D721Med (cell line): ENCODE measurements at places on chromosomes 4 and X.

- no peak for DNase-seq
Measured at GRCh38 chr4:98522636-98523395, 135.6 kb downstream of the TSPAN5 start.

DNA sequence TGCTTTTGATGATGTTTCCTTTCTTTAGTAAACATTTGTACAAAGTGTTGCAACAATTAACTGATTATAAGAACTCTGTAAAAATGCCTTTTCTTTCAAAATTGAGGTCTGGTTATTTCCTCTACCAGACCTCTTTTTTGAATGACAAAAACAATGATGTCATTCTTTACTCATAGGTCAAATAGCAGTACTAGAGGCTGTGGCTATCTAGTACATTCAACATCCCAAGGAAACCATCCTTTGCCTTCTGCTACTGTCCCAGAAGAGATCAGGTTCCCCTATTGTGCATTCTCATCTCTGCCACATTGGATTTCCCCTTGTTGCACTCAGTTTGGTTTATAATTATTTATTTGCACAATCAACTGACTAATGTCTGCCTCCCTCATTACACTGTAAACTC is 19.1 kb upstream of the MAD2L1 start:
- no peak for DNase-seq

DNA sequence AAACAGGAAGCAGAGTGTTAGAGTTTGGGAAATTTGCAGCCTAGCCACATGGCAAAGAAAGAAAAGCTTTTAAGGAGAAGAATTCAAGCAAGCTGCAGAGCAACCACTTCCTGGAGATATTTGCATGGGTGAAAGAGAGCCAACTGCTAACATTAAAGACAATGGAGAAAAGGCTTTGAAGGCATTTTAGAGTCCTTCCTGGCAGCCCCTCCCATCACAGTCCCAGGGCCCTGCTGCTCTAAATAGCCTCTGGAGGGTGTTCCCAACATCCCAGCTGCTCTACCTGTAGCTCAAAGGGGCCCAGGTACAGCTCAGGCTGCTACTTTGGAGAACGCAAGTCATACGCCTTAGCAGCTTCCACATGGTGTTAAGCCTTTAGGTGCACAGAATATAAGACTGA is 235.9 kb upstream of the FMR1 start:
- DNase-seq = no peak

DNA sequence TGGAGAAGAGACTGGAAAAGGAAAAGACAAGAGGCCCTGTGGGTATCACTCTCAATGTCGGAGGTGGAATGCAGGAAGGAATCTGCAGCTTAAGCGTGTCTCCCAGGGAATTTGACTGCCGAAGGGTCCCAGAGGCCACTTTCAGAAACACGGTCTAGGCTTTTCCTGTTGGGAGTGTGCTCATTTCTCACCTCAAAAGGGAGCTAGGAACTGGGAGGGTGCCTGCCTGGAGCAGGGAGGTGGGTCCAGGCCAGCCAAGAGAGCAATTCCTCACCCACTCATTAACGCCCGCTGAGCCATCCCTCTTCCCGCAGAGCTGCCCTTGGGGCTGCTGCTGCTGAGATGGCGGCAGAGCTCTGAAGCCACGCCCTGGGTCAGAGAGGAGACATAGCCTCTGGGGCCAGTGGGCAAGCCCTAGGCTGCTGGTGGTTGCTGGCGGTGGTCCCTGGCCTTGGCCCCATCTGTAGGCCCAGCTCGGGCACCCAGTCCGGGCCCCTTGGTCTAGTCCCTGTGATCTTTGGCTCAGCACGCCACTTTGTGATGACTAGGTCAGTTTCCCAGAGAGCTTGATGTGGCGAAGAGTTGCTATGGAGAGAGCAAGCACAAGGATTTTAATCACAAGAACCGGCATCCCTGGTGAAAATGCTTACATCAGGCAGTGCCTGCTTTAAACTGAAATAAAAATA is 4.1 kb downstream of the ZNF185 start:
- no peak for DNase-seq

- DNase-seq = no peak
Measured at GRCh38 chrX:74523870-74524735, 90.3 kb downstream of the RLIM start.

- no peak for DNase-seq
Measured at GRCh38 chr4:143404555-143404954, 67.9 kb downstream of the GAB1 start.

GRCh38 chr4:16959305-16959704 is 60.9 kb upstream of the LDB2 start:
- DNase-seq = no peak

GRCh38 chr4:4446434-4446833 is 59.5 kb downstream of the NSG1 start:
- no peak for DNase-seq

DNA sequence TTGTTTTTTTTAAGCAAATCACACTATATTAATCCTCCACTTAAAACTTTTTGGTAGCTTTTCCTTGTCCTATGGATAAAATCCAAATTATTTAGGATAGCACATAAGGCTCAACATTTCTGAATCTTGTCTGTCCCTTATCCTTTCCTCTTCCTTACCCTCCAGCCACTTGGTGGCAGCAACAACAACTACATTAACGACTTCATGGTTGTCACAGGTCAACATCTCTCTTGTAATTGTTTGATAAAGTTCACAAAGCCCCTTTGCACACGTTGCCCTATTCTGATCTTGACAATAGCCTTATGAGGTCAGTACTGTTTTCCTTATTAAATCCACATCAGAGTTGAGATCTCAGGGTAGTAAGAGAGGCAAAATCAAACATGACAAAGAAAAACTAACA is 269.0 kb upstream of the PABPC4L start:
- DNase-seq = no peak

DNA sequence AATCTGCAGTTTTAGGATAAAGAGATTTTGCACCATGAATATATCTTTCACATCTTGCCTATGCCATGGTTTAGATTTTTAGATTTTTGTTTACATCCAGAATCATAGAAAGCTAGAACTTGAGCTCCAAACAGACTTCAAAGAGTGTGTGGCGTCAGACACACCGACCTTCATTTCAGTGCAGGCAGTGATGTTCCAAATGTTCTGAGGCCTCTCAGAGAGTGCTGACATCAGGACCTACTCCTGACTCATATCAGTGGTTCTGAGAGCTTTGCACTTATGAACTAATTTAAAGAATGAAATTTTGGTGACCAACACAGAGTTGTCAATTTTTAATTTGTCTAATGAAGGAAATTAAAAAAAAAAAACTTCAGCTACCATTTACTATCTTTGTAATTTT is 18.3 kb downstream of the CXCR3 start:
- DNase-seq = no peak

- DNase-seq = no peak
Measured at GRCh38 chrX:25659317-25659716, 478.8 kb upstream of the MAGEB18 start.

GRCh38 chr4:149831656-149832208 is 16.1 kb upstream of the IQCM start:
- DNase-seq = no peak

- DNase-seq = no peak
Measured at GRCh38 chr4:147488556-147488955, 7.7 kb downstream of the EDNRA start.

DNA sequence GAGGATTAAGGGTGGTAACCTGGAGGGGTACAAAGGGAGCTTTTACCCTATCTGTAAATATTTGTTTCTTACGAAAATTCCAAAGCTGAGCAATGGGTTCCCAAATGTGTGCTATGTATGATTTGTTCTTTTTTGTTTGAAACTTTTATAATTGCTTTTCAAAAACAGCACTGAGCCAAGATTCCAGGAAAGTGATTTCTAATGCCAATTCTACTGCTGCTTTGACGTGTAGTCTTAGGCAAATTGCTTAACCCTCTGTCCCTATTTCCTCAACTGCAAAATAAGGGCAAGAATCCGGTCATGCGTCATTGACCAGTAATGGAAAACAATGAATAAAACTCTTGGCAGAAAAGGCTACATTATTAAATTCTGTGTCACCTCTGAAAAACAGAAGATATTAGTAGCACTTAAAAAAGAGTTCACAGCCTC is 454.7 kb downstream of the IL15 start:
- no peak for DNase-seq

DNA sequence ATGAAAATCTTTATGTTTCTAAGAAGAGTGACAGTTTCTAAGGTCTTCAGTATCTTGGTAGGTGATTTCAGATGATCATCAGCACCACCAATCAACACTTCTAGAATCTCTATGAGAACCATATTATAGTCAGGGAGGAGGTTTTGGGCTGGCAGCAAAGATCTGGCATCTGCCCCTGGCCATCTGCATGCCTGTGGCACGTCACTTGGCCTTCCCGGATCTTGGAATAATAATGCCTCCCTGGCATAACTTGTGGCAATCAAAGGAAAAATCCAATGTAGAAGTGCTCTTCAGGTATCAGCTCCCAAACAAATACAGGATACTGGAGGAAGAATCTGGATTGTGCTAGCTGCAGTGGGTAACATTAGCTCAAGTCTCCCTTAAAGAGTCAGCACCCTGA is 57.3 kb downstream of the RASL11B start:
- no peak for DNase-seq

DNA sequence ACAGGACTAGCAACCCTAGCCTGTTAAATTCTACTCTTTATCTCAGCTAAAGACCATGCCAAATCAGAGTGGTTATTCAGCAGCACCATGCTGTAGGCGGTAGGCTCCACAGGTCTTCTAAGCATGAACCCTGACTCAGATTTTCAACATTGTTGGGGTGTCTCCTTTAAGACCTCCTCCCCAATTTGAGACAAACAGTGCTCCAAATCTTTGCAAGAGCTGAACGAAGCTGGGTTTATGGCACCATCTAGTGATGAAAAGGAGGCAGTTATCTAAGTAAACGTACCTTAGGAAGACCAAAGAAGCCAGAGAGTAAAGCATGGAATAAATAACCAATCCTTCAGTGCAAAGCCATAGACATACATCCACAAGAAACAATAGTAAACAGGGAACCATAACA is 334.5 kb upstream of the SLC7A11 start:
- DNase-seq = no peak

- no peak for DNase-seq
Measured at GRCh38 chrX:43646800-43647199, 9.3 kb upstream of the MAOA start.

GRCh38 chrX:33273535-33273934 is 62.2 kb upstream of the DMD start:
- no peak for DNase-seq

DNA sequence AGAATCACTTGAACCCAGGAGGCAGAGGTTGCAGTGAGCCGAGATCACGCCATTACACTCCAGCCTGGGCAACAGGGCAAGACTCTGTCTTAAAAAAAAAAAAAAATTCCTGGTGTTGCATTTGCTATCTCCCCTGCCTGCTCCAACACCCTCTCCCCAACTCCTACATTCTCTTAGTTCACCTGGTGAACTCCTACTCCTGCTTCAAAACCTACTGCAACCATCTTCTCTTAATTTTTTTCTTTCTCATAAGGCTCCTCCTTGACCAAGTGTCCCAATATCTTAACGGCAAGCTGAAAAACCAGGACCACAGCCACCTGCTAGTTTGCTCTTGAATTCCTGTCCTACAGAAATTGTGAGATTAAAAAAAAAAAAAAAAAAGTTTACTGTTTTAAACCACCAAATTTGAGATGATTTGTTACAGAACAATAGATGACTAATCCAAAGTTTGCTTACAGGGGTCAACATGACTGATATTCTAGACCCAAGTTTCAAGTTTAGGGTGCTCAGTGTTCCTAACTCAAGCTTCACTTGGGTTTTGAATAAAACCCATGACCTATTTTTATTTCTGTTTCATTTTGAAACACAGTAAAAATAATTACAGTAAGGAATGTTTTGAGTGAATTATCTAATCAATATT is 13.1 kb upstream of the ANXA5 start:
- no peak for DNase-seq

DNA sequence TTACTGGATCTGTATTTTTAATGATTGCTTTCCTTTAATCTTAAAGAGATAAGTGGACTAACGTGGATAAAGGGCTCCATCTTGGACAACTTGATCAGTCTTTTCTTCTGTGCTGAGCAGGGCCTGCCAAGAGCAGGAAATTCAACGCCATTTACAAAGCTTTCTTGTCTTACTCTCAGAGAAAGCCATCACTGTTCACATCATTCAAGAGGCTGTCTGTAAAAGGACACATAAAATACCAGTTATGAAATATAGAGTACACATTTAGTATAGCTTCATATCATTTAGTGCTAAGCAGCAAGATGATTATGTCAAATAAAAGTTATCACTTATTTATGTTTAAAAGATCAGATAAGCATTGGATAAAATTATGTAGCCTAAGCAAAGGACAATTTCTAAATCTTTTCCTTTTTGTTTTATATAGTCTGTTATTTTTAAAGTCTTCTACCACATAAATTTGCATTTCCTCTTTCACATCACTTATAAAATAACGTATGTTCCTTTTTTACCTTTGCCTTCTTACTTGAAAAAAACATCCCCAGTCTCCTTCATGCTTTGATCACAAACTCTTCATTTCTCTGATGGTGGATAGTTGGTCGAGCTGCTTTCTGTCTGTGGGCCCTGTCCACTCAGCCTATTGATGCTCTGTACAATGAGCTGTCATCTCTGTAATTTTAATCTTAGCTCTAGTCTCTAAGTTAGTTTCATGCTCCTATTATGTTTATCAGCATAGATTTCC is 2.1 kb upstream of the CCNG2 start:
- DNase-seq = no peak

DNA sequence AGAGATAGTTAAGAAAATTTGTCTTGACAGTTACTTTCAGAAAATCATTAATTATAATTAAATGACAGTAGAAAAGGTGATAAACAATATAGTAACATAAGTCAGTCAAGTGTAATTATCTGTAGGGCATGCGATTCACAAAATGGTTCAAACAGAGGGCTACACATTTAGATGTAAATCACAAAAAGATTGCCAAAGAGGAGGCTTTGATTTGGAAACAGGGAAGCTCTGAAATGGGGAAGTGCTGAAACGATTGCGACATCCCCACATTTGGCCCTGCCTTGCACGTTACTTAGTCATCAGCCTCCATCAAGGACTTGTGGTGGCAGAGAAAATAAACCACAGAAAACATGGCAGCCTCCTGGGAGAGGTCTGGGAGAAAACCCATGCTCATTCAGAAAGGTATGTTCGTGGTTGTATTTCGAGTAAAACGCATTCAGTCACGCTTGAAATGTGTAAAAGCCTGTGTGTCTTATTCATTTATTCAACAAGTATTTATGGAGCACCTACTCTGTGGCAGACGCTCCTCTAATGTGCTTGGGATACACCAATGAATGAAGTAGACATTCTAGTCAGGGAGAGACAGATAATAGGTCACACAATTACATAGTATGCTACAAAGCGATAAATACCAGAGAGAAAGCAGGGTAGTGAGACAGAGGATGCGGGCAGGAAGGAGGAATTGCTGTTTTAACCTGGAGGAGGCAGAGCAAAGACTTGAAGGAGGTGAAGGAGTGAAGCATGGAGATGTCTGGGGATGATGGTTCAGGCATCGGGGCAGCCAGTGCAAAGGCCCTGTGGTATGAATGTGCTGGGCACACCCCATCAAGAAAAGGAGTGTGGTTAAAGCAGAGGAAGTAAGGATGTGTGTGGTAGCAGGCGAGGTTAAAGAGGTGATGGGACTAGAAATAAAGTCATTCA is 7.8 kb downstream of the RBM47 start:
- no peak for DNase-seq

DNA sequence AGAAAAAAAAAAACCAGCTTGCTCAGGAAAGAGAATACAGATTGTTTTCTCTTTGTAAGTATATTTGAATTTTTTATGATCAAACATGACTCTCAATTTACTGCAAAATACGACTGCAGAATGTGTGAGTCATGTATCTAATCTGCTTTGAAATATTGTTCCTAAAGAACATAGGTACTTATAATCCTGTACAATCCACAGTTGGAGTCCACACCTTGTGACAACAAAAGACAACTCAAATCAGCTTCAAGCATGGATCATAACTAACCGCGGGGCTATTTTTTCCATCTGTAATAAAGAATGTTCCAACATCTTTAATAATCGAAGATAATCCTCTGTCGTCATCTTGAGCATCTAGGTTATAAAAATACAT is 77.8 kb upstream of the STIM2 start:
- DNase-seq = no peak
